ENCODE measurements at places on chromosomes 1 and 21. TPM values are rescaled to one million over a fixed set of nuclear protein-coding genes. Genes with fewer than 3 reads are reported as not detected.

The SYCP1 gene
- total RNA-seq = not detected

The COL24A1 gene
- total RNA-seq = not detected

The RXFP4 gene
- total RNA-seq = not detected

GRCh38 chr1:5711956-5712645 lies 280.1 kb downstream of the NPHP4 start:
- no peak for DNase-seq

The OR2L5 gene
- not detected for total RNA-seq

The DCST1 gene
- total RNA-seq = not detected

DNA sequence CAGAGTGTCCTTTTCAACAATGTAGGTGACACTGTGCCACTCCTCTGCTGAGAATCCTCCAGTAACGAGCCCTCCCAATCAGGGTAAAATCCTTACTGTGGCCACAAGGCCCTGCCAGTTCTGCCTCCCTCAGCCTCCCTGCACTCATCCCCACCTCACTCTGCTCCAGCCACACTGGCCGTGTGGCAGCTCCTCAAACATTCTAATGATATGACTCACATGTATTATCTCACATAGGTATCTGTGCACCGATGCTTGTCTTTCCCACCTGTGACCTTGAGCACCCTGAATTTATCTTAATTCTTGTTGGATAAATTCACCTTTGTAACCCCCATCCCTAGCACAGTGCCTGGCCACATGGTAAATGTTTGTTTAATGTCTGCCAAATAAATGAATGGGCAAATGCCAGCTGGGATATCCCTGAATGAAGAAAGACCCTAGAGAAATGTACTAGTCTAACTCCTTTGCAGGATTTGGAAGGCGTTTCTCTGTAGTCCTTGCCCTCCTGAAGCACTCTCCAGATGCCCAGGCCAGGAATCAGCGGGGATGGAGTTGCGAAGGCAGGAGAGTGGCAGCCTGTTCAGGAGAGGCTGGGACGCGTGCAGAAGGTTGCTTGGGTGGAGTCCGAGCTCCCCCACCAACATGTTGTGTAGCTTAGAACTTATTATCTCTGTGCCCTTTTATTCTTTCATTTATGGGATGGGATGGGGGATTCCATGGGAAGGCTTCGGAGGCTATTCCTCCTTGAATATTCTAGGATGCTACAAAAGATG lies 106.0 kb downstream of the TMEM53 start:
- no peak for DNase-seq

- no peak for DNase-seq
Observed at GRCh38 chr1:20380175-20380574, 89.5 kb downstream of the VWA5B1 start.

- no peak for DNase-seq
Observed at GRCh38 chr1:219399446-219399845, 213.5 kb downstream of the ZC3H11B start.

- DNase-seq = no peak
Observed at GRCh38 chr1:228999446-229000170, 264.3 kb downstream of the RHOU start.

DNA sequence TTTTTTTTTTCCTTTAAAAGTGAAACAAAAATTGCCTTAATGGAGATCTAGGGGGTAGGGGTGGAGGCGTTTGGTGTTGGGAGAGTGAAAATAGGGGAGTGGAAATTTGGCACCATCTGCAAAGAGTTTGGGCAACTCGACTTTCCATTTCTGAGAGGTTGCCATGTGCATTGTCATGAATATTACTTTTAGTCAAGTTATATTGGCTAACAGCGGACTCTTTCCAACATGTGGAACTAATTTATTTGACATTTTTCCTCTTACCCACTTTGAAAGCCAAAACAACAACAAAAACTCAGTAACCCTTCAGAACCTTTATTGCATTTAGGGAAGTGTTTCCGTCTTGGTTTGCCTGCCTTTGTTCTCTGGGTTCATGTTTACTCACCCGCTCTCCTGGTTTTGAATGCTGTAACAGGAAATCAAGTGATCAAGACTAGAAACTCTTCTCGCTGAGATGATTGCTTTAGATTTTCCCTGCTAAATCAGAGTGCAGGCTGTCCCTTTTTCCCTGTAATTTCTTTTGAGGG lies 70.4 kb downstream of the CACHD1 start:
- DNase-seq = no peak

All from CD8-positive, alpha-beta T cell (primary cell).